ENCODE measurements at places on chromosomes 12 and 14. TPM values are rescaled to one million over a fixed set of nuclear protein-coding genes. Genes with fewer than 3 reads are reported as not detected.

MON2 gene
- 26.1 TPM for total RNA-seq

MAP1LC3B2 gene
- 0.32 TPM for total RNA-seq

ARHGEF40 gene
- total RNA-seq = 8.7 TPM

PRH2 gene
- not detected for total RNA-seq

ERP27 gene
- 0.32 TPM for total RNA-seq

SERPINA1 gene
- total RNA-seq = not detected

KRT82 gene
- total RNA-seq = not detected

NRXN3 gene
- under 0.01 TPM for total RNA-seq

FAIM2 gene
- total RNA-seq = under 0.01 TPM

SPTB gene
- total RNA-seq = not detected

RPGRIP1 gene
- not detected for total RNA-seq

VRK1 gene
- total RNA-seq = 71.5 TPM

UNC79 gene
- total RNA-seq = under 0.01 TPM

SLC39A5 gene
- not detected for total RNA-seq

MDGA2 gene
- total RNA-seq = not detected

SYT1 gene
- total RNA-seq = 6.8 TPM

AMIGO2 gene
- 5.8 TPM for total RNA-seq

INHBC gene
- total RNA-seq = not detected

All from epithelial cell of umbilical artery (primary cell).